Body of pancreas (tissue), 4 donors: ENCODE measurements at places on chromosomes 13 and 19.
A peak's percentile ranks its signal among the peaks of the same experiment; 100 is the strongest.

DNA sequence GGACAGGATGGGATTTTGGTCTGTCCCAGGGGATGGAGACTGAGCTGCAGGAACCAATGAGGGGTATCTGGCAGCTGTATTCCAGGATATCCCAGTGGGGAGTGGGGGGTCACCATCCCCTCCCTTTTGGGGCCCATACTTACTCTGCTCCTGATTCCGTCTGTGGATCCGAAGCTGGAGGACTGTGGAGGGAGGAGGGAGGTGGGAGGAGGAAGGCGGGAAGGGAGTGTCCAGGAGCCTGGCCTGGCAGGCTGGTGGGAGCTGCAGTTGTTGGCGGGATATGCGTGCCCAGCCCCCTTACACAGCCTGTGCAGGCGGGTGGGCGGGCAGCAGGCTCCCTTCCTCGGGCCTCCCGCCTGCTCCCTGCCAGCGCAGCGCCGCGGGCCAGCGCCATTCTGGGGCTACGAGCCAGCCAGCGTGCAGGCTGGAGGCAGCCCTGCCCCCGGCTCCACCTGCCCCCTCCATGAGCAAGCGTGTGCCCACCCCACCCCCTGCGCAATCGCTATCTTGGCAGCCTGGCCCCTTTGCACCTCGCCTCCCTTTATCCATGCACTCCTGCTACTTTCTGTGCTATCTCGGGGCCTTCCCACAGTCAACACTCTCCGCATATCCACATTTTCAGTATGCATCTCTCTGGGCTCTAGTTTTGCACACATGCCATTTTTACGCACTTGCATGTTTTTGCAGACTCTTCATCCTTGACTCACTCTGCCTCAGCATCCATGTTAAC is 2.8 kb downstream of the MAMSTR start:
- no peak for DNase-seq

DNA sequence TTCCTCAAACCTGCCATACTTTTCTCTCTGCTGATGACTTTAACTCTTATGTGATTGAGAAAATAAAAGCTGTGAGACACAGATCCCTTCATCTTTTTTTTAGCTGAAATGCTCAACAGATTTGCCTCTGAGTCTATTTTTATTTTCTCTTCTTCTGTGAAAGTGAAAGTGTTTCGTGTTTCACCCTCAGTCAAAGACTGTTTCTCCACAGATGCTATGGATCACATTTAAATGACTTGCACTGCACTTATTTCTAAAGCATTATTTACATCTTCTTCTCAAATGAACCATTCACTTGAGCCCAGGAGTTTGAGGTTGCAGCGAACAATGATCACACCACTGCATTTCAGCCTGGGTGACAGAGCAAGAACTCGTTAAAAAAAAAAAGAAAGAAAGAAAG is 890.1 kb upstream of the PCDH20 start:
- no peak for DNase-seq

GRCh38 chr13:94988654-94989053 is 276.3 kb upstream of the SOX21 start:
- no peak for DNase-seq

DNA sequence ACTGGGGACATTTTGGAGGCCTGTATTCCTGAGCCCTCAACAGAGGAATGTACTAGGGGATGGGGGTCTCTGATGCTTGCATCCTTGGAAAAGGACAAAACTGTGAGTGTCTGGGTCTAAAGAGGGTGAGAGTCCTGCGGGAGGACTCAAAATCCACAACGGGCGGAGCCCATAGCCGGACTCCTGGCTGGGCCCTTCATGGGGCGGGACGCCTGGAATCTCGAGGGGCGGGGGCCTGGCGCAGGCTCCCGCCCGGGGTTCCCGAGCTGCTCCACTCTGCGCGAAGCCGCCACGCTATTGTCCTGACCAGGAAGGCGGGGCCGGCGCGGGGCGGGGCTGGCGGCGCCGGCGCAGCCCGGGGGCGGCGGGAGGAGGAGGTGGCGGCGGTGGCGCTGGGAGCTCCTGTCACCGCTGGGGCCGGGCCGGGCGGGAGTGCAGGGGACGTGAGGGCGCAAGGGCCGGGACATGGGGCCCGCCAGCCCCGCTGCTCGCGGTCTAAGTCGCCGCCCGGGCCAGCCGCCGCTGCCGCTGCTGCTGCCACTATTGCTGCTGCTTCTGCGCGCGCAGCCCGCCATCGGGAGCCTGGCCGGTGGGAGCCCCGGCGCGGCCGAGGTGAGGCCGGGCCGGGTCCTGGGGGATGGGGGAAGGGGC is at the start of gene APLP1:
TSS of gene APLP1 (plus strand) at position 403 of the 651 bp plus-strand sequence. CDS start at position 466, 63 bp downstream.
- peak; percentile 93 for DNase-seq

- no peak for DNase-seq
Observed at GRCh38 chr13:28099396-28100149, 803 bp downstream of the FLT3 start.

GRCh38 chr13:30042272-30042671 is 191.9 kb upstream of the UBL3 start:
- DNase-seq: no peak

DNA sequence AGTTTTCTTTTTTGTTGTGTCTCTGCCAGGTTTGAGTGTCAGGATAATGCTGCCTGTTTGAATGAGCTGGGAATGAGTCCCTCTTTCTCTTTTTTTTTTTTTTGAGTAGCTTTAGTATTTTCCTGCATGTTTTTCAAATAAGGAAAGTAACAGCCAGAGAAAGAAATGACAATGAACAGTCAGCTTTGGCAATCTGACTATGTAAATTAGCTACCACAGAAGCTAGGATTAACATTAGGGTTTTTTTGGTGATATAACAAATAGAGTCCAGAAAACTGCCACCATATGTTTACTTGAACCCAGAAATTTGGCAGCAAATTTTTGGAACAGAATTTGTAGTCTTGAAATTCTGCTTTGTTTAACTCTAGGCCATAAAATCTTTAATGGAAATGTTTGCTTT is 50.5 kb downstream of the SGCG start:
- no peak for DNase-seq
